Thoracic aorta (tissue), 2 donors: ENCODE measurements at places on chromosomes 1 and 21.

- no peak for DNase-seq
These were observed 29.8 kb downstream of the SHISAL2A start for GRCh38 chr1:52662645-52663313.

DNA sequence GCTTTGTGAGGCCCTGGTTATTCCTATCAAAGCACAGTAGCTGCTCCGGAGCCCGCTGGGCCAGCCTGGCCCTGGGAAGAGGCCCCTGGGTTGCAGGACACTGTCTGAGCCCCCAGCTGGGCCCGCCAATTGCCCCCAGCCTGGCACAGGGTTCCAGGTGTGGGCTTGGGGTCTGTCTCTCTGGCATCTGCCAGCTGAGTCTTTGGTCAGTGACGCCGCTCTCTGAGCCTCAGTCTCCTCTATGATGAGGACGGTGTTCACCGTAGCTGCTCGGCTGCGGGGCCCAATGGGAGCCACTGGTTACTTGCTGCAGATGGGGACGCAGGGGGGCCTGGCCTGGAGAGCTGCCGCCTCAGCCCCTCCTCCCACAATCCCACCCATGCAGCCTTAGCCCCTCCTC lies 41.0 kb downstream of the TP73 start:
- DNase-seq: no peak

GRCh38 chr1:193068013-193068412 lies 8.6 kb downstream of the RO60 start:
- no peak for DNase-seq

- DNase-seq: no peak
These were observed 3.7 kb upstream of the SIM2 start for GRCh38 chr21:36695283-36695634.

- no peak for DNase-seq
These were observed 12.3 kb downstream of the NES start for GRCh38 chr1:156664767-156665411.

- DNase-seq: no peak
These were observed 24.2 kb downstream of the WDTC1 start for GRCh38 chr1:27258598-27258997.

- no peak for DNase-seq
These were observed 123.4 kb downstream of the ATP6V1G3 start for GRCh38 chr1:198417039-198417438.

DNA sequence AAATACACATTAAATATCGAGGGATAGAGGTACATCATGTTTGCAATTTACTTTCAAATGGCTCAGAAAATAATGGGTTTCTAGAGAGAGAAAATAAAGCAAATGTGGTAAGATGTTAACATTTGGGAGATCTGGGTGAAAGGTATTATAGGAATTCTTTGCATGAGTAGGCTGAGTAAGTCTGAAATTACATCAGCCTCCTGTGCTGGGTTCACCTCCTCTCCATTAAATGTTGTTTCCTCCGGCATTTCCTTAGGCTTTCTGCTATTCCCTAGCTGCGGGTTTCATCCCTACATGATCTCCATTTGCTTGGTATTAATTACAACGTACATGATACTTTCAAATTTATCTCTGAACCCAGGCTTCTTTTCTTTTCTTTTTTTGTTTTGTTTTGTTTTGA lies 31.6 kb downstream of the ZMYND12 start:
- no peak for DNase-seq

DNA sequence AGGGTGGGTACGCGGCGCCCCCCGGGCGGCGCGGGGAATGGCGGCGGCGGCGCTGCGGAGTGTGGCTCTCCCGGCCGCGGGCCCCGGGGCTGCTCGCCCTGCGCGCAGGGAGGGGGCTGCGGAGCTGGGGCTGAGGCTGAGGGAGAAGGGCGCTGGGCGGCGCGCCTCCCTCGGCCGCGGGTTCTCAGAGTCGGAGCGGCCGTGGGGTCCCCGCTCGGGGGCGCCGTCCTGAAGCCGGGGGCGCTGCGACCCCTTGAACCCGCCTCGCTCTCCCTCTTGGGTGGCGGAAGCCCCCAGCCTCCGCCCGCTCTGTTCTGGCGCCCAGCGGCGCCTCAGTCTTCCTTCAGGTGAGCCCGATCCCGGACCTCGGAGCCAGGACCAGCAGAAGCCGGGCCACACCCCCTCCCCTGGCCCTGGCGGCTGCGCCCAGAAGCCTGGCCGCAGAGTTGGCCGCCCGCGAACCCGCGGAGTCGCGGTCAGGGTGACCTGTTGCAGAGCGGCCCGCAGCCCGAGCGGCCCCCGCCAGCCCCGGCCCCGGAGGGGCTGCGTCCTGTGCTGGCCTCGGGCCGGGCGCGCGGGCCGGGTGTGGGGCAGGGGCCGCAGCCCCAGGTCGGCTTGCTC lies 532 bp downstream of the RALGPS2 start:
- DNase-seq: no peak

DNA sequence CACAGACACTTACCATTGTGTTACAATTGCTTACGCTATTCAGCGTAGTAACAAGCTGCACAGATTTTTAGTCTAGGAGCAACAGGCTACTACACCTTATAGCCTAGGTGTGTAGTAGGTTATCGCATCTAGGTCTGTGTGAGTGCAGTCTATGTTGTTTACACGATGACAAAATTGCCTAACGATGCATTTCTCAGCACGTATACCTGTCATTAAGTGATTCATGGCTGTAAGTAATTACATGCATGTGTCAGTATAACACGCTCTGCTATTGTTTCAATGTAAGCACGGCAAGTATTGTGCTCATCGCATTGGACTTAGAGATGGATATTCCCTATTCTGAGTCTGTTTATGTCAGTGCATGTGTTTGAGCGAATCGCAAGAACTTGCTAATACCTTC lies 15.7 kb upstream of the ZBTB18 start:
- DNase-seq: no peak

DNA sequence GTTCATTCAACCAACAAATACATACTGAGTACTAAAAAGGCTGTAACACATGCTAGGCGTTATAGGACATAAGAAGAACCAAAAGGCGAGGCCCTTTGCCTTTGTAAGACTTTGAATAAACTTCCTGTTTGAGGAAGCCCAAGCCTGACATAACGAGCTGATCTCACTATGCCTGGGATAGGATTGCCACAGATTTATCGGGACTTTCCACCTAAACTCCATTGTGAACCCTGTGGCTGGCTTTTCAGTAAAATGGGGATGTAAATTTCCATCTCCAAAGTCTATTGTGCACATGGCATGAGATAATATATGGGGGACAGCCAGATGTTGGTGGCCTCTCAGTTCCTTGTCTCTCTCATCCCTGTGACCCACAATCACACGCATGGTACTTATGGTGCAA lies 41.9 kb downstream of the LMO4 start:
- no peak for DNase-seq

DNA sequence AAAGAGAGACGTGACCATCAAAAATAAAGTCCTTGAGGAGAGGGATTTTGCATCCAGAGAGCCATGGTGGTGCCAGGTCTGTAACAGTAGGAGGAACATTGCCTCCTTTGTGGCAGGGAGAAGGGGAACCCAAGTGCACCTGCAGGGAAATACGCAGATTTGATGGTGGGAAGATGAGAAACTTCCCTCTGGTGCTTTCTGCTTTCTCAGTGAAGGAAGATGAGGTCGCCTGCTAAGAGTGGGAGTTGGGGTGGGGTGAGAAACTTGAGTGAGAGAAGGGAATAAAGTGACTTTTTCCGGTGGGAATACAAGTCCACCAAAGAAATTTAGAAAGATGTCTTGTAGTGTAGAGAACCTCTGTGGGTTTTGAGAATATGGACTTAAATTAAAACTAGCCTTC lies 9.1 kb downstream of the PLA2G4A start:
- no peak for DNase-seq

DNA sequence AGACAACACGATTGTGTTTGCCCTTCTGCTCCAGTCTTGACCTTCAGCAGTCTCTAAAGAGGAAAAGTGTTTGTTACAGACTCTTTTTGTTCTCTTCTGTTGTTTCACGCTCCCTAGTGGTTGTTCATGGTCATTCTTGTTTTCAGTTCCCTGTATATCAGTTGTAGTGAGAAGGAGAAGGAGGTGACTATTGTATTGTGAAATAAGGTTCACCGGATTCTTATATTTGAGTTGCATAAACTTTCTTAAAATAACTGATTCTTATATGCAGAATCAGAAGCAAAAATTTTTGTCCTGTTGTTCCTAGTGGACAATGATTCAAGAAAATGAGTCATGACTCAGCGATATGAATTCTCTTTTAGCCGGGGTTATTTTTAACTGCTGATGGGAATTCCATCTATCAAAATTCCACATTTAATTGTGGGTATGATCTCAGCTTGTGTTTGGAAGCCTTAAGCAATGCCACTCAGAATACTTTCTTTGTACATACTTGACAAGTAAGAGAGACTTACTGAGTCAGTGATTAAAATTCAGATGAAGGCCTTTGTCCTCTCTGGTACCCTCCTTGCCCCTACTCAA lies 152.2 kb downstream of the CLEC20A start:
- DNase-seq: no peak

- no peak for DNase-seq
These were observed 45.9 kb upstream of the NRDC start for GRCh38 chr1:51924455-51924854.

- no peak for DNase-seq
These were observed 24.7 kb downstream of the KIAA0040 start for GRCh38 chr1:175167861-175168260.

DNA sequence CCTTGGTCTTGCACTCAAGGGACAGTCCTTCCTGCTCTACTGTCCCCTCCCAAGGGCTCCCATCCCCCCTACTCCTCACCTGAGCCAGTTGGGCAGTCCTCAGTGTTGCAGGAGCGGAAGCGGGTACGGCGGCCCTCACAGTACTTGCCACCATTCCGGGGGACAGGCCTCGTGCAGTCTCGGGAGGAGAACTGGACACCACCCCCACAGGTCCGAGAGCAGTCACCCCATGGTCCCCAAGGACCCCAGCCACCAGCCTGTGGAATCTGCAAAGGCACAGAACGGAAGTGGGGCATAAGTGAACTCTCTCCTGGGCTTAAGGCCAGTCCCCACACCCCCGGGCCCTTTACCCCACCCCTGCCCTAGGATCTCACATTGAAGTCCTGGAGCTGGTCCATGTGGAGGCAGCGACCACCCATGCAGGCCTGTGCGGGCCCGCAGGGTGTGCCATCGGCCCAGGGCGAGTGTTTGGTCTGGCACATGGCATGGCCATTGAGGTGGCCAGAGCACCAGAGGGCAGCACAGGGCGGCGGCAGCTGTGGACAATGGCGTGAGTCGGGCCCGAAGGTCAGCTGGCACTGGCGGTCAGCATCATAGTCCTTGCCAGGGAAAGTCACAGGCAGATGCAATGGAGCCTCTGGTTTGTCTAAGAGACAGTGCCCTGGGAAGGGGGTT lies 5.2 kb downstream of the ADAMTS4 start:
- DNase-seq: no peak
